Fibroblast of skin of back (primary cell): ENCODE measurements at places on chromosomes 12 and 14.
A peak's percentile ranks its signal among the peaks of the same experiment; 100 is the strongest.

DNA sequence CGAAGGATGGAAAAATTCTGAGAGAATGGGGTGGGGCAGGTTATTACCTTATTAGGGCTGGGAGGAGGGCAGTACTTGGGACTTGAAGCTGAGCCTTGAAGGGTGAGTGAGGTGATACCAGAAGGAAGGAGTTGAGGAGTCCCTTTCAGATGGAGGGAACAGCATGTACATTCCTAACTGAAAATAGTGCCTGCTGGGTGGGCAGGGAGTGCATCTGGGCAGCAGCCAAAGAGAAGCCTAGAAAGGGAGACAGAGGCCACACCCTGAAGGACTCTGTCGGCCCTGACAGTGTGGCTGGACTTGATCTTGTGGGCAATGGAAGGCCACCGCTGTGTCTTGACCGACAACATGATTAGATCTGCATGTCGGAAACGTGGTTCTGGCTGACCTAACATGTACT lies 147.6 kb downstream of the NDUFA12 start:
- DNase-seq: no peak

GRCh38 chr12:124620606-124621295 lies 53.3 kb upstream of the NCOR2 start:
- no peak for DNase-seq

GRCh38 chr12:14771651-14772137 lies 31.6 kb downstream of the WBP11 start:
- no peak for DNase-seq

DNA sequence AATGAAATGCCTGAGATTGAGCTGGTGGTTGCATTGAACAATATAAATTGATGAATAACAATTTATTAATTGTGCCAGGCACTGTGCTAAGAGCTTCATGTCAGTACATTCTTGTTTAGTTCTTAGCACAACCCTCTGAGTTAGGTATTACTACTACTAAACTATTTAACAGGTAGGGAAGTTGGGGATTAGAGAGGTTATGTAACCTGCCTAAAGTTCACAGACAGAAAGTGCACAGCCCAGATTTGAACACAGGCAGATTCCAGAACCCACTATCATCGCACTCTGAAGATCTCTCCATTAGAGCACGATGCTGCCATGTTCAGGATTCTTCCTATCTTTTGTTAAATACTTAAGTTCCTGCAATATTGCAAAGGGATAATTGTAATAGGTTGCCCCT lies 49.3 kb downstream of the ETV6 start:
- DNase-seq: no peak

GRCh38 chr12:83322809-83323208 lies 636.1 kb downstream of the TMTC2 start:
- DNase-seq: no peak

- no peak for DNase-seq
Measured at GRCh38 chr12:68532204-68532886, 78.4 kb upstream of the RAP1B start.

DNA sequence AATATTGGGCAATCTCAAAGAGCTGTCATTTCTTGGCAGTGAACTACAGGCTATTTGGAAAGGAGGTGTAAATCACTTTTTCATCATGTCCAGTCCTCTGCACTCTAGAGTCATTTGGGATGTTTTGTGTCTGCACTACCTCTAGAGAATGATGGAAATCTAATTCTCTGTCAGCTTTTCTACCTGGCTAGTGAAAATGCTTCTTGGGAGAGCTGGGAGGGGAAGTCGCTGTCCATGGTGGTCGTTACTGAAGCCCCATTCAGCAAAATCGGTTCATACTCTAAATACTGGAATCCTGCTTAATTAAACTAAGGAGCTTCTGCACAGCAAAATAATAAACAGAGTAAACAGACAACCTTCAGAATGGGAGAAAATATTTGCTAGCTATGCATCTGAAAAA lies 251.8 kb downstream of the APAF1 start:
- DNase-seq: no peak

- no peak for DNase-seq
Measured at GRCh38 chr12:53659571-53659981, 16.3 kb downstream of the ATP5MC2 start.

DNA sequence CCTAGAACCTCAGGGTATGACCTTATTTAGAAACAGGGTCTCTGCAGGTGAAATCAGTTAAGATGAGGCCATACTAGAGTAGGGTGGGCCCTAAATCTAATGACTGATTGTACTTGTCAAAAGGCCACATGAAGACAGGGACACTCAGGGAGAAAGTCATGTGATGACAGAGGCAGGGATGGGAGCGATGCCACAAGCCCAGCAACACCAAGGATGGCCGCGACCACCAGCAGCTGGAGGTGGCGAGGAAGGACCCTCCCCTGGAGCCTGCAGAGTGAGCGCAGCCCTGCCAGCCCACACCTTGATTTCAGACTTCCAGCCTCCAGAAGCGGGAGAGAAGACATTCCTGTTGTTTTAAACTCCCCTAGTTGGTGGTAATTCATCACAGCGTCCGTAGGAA lies 199.9 kb downstream of the PHETA1 start:
- no peak for DNase-seq

GRCh38 chr14:47366006-47366405 lies 309.4 kb downstream of the MDGA2 start:
- DNase-seq: no peak

DNA sequence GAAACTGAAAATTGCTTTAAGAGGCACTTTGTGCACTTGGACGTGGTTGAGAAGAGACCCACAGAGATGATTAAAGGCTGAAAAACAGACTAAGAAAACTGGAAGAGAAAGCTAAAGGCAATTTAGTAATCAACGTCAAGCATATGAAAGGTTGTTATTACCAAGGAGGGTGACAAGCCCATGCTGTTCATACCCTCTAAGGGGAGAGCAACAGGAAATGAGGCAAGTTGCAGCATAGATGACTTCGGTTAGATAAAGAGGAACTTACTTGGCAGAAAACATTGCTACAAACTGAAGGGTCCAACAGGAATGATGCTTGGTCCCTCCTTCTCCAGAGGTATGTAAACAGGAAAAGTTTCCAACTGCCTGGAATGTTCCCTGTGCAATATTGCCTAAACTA lies 107.8 kb downstream of the DUSP6 start:
- no peak for DNase-seq

DNA sequence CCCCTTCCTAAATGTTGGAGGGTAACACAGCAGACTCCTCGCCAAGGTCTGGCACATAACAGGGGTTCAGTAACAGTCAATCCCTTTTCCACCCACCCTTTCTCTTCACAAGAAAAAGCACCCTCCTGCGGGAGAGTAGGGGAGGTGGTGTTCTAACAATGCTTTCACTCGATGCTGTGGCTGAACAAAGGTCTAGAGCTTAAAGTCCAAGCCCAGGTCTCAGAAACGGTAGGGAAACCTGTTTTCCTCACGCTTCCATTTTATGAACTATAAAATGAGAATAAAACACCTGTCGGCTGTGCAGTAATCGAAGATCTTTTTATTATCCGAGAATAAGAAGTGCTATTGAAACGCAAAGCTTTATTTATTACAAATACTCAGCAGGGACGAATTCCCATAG lies 20.9 kb upstream of the CACNA2D4 start:
- no peak for DNase-seq

DNA sequence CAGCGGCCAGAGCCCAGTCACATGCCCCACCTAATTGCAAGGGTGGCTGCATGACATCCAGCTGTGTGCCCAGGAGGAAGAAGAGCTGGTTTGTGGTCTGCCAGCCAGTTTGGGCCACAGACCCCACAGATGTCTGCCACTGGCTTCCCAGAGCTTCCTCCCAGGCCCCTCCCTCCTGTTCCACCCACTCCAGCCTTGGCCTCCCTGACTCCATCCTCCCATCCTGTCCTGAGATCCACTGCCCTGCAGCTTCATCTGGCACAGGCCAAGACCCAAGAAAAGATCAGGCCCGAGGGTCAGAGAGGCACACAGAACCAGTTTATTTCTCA lies 5.9 kb downstream of the NGB start:
- DNase-seq: no peak

DNA sequence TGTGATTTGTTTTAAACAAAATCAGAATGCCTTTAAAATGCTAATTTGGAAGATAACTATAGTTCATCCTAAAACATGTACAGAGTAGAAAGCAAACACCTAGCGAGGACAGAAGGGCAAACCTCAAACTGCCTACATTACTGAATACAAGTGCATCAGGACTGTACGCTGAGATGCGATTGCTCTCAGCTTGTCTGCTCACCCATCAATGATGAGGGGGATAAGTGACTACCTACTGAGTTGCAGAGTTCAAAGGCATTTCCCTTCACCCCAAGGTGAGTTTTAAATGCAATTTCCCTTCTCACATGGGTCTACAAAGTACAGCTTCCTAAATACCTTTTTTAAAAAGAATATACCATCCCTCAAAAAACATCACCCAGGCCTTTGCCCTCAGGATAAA lies 52.9 kb downstream of the PHLDA1 start:
- DNase-seq: no peak

DNA sequence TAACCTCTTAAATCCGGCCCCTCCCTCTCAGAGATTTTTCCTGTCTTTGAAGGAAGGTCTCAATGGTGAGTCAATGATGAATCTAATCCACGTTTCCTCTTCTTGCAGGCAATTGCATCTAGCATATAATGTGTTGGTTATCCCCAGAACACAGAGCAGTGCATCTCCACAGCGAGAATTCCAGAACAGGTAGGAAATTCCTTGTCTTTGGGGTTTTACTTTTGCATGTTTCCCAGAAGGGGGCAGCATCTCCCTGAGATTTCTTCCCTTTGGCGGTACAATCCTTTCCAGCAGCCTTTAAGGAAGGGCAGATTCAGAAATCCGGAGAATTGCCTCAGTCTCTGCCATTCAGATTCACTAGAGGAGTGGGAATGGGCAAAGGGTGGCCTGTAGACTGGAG lies 128.0 kb downstream of the KCNA5 start:
- peak; percentile 73 for DNase-seq

DNA sequence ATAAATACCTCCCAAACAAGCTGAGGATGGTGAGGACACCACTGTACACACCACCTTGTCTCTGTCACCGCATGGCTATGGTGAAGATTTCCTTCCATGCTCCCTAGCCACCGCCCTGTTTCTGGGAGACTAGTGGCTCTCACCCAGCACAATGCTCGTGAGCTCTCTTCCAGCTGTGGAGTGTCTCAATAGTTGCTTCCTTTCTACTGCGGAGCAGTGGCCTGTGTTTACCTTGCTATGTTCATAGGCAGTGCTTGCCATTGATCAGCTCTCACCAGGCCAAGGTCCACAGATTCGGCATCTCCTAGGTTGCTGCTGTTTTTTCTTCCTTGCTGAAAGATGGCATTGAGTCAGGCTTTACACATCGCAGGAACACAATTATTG lies 313.6 kb upstream of the RTL1 start:
- no peak for DNase-seq

- no peak for DNase-seq
Measured at GRCh38 chr14:68257969-68258368, 438.4 kb downstream of the RAD51B start.

GRCh38 chr12:53981634-53982565 lies 3.0 kb upstream of the HOXC10 start:
- DNase-seq: no peak

DNA sequence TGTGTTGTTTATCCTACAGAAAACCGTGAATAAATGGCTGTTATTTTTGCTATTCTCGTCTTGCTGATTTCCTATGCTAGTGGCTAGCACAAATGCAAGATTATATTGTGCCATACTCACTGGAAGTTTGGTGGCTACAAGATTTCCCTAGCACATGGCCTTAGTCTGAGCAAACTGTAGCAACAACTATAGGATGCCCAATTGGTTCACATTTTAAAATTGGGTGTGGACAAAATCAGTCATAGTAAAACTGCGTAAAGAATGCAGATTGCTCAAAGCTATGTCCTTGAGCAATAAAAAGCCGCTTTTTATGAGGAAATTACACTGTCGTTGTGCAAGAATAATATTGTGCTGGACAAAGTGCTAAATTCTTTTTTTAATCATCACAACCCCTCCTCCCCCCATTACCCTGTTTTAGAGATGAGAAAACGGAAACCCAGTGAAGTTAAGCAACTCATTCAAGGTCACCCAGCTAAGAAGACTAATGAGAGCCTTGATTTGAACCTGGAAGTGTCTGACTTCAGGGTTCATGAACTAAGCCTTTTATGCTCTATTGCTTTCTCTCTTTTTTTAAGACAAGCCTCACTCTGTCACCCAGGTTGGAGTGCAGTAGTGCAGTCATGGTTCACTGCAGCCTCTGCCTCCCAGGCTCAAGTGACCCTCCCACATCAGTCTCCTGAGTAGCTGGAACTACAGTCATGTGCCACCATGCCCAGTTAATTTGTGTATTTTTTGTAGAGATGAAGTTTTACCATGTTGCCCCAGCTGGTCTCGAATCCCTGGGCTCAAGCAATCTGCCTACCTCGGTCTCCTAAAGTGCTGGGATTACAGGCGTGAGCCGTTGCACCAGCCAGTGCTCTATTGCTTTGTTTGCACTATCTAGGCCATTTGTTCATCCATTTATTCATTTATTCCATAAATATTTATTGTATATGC lies 73.6 kb downstream of the SRGAP1 start:
- peak; percentile 98 for DNase-seq

DNA sequence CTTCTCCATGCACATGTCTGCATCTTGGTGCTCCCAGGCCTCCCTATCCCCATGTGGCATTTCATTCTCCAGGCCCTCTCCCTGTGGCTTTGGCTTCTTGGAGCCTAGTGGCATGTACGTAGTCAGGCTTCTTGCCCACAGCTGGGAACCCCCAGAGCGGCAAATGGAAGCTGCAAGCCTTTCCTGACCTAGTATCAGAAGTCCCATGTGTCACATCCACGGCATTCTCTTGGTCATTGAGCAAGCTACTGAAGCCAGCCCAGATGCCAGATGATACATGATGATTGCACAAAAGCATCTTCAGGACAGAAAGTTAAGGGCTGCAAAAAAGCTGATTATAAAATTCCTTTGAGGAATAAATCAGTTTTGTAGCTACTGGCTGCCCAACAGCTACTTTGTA lies 154.9 kb downstream of the PELI2 start:
- DNase-seq: peak; percentile 94

DNA sequence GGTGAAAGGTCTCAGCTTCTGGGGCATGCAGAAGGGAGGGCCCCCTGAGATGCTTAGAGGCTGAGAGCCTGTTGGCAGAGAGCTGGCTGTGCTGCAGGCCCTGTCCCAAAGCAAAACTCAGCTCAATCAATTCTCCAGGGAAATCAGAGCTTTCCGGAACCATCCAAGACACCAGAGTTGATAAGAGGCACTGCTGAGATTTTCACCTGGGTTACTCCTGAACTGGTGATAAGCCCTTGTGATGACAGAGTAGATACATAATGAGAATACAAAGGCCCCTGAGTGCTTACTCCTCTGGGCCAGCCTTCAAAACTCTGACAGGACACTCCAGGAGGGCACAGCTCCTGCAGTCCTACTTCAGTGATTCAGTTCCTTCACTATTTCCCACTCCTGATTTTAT lies 63.9 kb downstream of the ARL6IP4 start:
- no peak for DNase-seq

DNA sequence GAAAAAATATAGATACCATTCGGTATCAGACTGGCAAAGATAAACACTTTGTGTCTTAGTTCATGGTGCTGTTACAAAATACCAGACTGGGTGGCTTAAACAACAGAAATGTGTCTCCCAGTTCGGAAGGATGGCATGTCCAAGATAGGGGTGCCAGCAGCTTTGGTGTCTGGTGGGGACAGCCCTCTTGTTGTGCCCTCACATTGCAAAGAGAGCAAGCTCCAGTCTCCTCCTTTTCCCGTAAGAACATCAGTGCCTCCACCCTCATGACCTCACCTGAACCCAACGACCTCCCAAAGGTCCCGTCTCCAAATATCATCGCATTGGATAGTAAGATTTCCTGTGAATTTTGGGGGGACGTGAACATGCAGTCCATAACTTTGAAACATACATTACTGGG lies 12.4 kb downstream of the ZBTB42 start:
- DNase-seq: no peak

- no peak for DNase-seq
Measured at GRCh38 chr14:96588410-96589257, 86.5 kb downstream of the PAPOLA start.

- no peak for DNase-seq
Measured at GRCh38 chr12:109521831-109522230, 44.4 kb downstream of the UBE3B start.
